Stimulated activated CD4-positive, alpha-beta T cell treated with anti-CD3 and anti-CD28 coated beads, Interleukin-2, amount 100 ng/mL, for 24 hours (primary cell): ENCODE measurements at places on chromosomes 11 and 22.
A peak's percentile ranks its signal among the peaks of the same experiment; 100 is the strongest.

- no peak for DNase-seq
Observed at GRCh38 chr11:60924906-60925853, 920 bp downstream of the TMEM132A start.

DNA sequence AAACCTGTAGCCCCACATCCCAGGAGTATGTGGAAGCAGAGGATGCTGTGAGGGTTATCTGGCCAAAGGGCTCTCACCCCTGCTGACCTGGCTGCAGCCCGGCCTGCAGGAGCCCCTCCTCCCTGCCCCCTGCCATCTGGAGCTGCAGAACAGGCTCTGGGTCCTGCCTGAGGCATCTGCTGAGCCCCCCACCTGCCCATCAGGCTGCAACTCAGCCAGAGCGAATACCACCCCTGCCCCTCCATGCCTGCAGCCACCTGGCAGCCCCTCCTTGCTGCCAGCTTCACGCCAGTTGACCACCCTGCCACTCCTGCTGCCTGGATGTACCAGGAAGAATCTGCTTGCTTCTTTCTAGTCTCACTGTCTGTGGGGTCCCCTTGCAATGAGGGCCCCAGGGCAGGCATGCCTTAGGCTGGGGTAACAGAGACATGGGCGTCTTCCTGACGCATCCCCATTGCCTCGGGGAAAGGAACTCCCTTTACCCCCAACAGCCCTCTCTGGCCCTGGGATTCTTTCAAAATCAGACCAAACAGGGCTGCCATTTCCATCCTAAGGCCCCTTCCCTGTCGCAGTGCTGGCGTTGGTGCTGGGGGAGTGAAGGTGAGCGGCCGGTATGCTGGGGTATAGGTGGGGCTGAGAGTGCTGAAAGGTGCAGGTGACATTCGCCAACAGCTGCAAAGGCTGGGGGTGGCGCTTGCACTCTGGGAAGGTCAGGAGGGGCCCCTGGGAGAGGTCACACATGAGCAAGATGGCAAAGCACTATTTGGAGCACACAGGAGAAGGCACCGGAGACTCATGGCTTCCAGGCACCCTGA, 1334.6 kb downstream of the TBC1D22A start:
- no peak for DNase-seq

DNA sequence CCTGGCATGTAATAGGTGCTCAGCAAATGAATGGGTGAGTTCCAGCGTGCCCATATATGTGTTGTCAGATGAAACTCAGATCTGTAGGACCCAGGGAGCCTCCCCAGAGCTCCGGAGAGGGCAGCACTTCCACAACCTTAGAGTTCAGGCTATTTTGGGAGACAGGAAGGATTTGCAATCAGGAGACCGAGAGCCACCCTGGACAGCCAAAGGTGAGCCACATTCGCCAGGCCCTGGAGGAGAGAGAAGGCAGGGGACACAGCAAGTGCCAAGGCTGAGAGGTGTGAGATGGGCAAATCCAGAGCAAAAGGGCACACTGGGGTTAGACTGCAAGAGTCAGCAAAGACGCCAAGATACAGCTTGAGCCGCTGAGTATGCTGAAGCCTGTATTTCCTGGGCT, 66.4 kb downstream of the CD82 start:
- no peak for DNase-seq

DNA sequence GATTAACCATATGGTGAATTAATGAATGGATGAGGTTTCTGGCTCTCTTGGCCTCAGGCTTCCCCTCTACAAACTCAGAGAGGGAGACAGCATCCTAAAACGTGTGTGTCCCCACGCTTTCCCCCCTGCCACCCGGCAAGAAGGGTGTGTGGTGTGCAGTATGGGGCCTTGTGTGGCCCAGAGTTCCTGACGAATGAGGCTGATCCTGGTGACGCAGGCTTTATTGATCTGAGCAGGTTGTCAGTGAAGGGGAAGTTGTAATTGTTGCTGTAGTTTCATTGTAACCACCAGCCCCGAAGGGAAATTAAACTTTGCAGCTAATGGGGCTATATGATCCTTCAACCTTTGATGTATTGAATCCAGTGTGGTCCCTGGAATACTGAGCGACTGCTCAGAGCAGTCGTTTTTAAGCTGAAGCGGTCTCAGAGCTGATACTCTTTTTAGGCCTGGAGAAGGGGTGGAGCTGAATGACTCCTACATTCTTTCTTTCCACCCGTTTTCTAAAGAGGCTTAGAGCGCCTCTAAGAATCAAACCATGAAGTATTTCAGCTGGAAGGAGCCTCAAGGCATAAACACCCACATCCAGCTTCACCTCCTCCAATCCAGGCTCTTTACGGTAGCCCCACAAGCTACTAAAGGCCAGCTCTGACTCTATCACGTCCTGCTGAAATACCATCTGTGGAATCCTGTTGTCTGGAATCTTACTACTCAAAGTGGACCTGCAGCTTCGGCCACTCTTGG, 284.7 kb downstream of the MIAT start:
- no peak for DNase-seq

DNA sequence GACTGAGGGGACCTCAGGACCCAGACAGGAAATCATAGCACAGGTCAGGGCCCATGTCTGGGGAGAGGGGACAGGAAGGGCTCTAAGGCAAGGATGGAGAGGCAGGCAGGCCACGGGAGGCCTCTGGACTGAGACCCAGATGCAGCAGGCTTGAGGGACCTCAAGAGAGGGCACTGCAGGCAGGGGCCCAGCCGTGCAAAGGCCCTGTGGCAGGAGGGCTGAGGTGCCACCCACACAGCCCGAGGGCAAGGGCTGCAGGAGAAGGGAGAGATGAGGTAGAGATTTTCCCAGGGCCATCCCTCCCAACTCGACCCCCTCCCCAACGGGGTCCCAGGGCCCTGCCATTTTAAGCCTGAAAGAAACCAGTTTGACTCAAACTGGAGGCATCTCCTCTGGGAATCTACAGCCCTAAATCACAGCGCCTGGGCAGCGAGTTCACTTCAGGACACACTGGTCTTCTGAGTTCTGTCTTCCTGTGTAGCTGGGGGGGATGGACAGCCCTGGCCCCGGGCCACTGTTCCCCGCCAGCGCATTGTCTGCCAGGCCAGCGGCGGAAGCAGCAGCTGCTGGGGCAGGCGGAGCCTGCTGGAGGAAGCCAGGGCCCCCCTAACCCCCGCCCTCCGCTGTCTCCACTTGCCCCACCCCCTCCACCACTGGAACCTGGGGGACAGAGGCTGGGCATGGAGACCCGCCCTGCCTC, 20.3 kb upstream of the WNT7B start:
- DNase-seq = no peak

GRCh38 chr11:16945671-16946469, 68.3 kb downstream of the PLEKHA7 start:
- DNase-seq = peak; percentile 43

GRCh38 chr22:49417326-49417725, 410.3 kb downstream of the BRD1 start:
- DNase-seq = no peak

DNA sequence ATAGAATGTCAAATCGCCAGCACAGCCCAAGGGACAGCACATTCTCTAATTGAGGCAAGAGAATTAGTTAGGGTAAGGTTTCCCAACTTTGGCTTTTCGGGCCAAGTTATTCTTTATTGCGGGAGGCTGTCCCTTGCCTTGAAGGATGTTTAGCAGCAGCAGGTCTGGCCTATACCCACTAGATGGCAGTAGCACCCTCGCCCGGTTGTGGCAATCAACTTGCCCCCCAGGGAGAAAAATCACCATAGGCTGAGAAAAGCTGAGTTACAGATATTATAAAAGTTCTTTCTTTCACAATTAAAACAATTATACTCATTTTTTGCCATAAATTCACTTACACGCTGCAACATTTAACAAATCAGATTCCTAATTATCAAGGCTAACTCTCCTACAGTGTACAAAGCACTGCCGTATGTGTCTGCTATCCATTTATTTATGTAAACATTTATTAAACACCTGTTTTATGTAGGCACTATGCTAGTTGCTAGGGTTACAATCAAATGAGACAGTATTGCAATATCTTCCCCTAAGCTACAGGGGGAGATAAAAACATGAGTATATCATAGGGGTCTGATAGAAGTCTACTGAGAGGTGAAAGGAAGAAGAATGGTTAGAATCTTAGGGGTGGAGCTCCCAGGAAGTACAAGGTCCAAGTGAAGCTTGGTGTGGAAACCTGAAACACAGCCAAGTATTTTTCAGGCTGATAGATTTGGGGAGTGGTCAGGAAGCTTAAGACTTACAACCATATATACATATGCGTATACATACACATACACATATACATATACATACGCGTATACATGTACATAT, 452.3 kb downstream of the RAB38 start:
- DNase-seq = peak; percentile 10

GRCh38 chr11:109001585-109001984, 336.7 kb downstream of the DDX10 start:
- no peak for DNase-seq

DNA sequence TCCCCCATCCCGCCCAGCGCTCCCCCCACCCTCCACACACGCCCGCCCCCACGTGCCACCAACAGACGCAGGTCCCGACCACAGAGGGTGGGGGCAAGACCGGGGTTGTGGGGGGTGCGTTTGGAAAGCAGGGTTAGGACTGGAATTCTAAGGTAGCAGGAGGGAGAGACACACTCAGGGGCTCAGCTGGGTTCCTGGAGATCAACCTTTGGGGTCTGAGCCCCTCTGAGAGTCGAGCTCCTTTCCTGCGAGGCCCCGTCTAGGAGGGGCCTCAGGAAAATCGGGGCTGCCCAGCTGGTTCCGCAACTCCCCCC, 429 bp downstream of the PGGHG start:
- no peak for DNase-seq

GRCh38 chr11:73188301-73188700, 29.8 kb upstream of the P2RY2 start:
- DNase-seq = no peak

- DNase-seq = no peak
Observed at GRCh38 chr22:30947173-30947815, 21.3 kb downstream of the MORC2 start.

- no peak for DNase-seq
Observed at GRCh38 chr11:93591247-93591898, 48.2 kb upstream of the SMCO4 start.

- no peak for DNase-seq
Observed at GRCh38 chr22:33112580-33112979, 54.4 kb upstream of the SYN3 start.

DNA sequence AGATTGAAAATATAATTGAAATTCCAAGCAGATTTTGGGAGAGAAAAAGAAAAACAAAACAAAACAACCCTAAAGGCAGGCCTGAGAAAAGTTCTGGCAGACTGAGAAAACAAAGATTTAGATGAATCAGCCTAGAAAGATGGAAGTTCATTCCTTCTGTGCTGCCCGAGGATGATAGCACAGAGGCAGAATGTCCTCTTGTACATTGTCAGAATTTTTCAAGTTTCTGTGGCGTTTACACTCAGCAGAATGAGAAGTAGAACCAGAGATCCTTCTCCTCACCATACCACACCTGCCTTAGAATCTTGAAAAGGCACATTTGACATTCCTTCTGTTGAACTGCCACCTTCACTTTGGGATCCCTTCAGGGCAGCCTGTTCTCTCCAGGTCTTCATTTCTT, 62.5 kb upstream of the IZUMO1R start:
- no peak for DNase-seq

DNA sequence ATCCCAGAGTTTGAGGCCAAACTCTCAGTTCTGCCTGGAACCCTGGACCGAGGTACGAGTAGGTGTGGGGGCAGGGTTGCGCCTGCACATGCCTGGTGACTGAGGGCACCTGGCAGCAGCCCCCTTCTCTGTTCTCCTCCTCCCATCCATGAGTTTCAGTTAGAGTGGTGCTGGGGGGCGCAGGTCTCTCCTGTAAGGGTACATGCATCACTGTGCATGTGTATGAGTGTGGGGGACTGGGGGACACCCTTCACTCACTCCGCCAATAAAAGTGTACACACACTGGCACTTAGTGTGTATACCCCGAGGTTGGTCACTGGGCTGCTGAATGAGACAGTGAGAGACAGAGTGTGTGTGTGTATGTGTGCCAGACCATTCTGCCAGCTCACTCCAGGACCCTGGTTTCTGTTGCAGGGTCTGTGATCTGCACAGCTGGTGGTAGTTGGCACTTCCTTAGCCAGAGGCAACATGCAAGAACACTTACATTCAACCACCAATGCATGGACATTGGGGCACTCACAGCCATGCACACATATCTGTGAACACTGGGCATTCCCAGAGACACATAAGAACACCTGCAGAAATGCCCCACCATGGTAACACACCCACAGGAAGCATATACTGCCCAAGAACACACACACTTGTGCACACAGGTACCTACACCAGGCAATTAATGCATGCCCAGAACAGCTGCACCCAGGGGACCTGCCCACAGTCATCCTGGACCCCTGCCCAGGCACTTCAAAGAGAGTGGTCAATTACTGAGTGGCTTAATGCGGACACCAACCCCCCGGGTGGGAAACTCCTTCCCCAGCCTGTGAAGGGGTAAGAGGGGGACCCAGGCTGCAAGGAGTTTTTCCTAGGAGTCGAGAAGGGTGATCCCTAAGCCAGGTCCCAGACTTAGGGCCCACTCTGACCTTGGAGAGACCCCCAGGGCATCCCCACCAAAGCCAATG, 1.2 kb upstream of the NRXN2 start:
- DNase-seq = no peak

- no peak for DNase-seq
Observed at GRCh38 chr11:128493570-128493965, 93.8 kb downstream of the ETS1 start.

DNA sequence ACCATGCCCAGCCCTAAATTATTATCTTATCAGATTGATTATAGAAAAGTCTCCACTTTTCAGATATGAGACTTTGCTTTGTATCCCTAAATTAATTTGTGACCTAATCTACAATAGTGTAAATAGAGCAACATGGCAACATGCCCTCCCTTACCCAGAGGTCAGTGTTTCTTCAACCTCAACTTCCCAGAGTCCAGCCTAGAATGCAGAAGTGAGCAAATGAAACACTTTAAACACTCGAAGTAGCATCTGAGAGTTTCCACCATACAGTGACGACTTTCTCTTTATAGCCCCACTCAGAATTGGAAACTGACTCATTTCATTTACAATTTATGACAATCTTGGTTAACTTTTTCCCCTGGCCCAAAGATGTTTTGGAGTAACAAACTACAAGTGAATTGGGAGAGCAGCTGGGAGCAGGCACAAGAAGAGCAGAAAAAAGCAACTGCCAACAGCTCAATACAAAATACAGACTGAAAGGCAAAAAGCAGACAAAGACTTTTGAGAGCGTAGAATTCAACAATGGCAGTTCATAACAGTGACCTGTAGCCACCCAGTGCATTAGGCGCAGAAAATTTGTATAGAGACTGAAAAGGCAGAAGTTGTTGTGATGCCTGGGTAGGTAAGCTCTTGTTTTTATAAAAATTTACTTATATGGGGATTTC, 10.1 kb upstream of the BLID start:
- no peak for DNase-seq

GRCh38 chr11:19433367-19433766, 192.6 kb upstream of the E2F8 start:
- no peak for DNase-seq

DNA sequence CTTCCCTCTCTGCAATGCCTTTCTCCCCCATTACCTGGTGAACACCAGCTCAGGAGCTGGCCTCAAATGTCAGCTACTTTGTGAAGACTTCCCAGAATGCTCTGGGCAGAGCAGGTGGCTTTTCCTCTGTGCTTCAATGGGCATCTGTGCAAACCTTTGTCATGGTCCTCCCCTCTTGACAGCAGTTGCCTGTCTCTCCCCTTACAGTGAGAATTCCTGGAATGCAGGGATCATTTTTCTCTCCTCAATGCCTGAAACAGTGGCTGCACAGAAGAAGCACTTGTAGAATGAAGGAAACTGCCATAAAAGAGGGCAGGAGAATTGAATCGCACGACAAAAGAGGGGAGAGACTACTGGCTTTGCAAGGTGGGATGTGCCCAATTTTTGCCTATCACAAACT, 92.8 kb upstream of the NARS2 start:
- no peak for DNase-seq
